Stimulated activated CD8-positive, alpha-beta memory T cell treated with anti-CD3 and anti-CD28 coated beads, Interleukin-2, amount 100 ng/mL, for 1 hour (primary cell): ENCODE measurements at places on chromosomes 5 and 9.

DNA sequence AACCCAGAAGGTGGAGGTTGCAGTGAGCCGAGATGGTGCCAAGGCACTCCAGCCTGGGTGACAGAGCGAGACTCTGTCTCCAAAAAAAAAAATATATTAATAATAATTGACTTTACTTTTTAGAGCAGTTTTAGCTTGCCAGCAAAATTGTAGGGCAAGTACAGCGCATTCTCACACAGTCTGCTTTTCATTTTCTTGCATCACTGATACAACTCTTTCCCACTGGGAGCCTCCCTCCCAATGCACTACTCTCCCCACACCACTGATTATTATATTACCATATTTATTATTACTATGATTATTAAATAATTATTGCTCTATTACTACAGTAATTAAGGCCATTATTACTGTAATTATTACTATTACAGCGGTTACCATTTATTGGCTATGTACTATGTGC is 212.8 kb downstream of the GNA14 start:
- DNase-seq = no peak

DNA sequence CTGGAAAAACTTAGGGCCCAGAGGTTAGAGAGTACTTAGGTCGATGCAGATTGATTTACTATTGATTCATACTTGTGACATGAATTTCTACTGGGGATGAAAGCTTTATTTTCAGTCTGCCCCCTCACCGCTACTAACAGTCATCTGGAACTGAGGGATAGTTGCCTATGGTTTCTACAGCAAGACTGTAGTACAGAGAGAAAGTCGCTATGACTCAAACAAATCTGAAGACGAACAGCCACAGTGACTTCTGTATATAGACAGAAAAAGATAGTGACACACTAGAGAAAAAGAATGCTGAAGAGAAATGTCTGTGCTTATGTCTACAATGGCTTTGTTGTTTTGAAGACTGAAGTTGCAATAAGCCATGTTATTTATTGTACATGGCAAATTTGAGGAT is 17.3 kb downstream of the OR13D1 start:
- no peak for DNase-seq

- no peak for DNase-seq
Measured at GRCh38 chr9:117929868-117930267, 225.7 kb downstream of the TLR4 start.

DNA sequence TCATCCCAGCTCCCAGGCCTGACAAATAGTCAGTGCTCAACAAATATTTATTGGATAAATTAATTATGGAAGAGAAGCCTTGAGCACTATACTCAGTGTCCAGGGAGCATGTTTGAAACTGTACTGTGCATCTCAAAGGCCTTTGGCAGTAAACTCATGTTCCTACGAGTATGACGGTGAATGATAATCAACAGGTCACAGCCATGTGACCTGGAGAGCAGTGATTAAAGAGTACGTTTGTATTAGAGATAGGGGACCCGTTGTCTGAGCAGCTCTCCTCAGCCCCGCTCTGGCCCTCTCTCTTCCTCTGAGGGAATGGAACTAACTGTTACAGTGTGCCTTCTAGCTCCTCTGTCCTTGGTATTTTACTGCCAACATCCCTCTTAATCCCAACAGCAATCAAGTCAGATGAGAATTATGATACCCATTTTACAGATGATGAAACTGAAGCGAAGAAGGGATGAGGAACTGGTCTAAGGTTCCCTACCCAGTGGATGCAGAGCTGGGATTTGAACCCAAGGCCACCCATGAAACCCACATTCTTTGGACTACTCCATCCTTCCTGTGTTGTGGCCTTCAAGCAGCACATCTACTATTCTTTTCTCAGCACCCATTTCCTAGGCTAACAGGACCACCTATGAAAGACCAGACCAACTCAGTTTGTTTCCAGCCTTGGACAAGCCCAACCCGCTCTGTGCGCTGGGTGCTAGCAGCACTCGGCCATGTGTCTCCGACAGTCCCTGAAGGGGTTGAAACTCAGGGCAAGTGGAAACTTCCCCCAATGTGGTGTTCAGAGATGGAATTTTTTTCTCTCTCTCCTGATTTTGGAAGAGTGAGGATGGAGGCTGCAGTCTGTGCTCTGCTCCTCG is 34.9 kb downstream of the SPRY4 start:
- no peak for DNase-seq

- DNase-seq = no peak
Measured at GRCh38 chr9:91960367-91960766, 10.3 kb upstream of the ROR2 start.

GRCh38 chr5:18465833-18466681 is 831.8 kb downstream of the TAF11L14 start:
- no peak for DNase-seq

DNA sequence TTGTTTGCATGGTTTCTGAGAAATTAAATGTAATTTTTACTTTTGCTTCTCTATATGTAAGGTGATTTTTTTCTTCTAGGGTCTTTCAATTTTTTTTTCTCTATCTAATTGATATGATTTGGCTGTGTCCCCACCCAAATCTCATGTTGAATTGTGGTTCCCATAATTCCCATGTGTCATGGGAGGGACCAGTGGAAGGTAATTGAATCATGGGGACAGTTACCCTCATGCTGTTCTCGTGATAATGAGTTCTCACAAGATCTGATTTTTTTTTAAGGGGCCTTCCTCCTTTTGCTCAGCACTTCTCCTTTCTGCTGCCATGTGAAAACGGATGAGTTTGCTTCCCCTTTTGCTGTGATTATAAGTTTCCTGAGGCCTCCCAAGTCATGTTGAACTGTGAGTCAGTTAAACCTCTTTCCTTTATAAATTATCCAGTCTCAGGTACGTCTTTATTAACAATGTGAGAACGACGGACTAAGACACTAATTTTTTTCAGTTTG is 150.8 kb downstream of the MTRR start:
- DNase-seq = no peak

DNA sequence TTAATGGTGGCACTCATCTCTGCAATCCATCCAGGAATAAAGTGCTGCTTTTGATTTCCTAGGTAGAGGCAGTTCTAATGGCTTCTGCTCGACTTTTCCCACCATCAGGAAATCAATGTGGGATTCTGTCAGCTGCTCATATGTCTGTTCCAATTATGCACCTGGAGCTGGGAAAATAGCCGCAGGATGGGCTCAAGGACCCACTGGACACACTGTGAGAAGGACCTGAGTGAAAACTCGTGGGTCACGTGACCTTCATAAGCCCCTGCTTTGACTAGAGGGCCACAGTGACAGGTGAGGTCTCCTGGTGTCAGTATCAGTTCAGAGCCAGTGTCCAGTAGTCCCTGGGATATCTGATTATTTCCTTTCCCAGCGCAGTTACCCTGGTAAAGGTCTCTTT is 17.9 kb upstream of the PTGES start:
- no peak for DNase-seq

DNA sequence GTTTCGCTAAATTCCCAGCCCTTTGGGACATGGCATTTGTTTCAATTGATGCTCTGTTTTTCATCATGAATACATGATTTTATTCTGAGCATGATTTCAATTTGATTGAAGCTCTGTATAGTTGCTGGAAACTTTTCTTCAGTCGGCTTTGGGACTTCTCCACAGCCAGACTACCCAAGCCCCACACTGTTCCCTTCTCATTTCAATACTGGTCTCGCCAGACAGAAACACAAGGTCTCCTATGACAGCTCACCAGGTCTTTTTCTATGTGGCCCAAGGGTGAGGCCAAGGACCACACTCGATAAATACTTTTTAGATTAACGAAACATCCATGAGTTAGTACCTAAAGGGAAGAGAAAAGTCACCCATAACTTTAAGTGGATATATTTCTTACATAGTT is 132.2 kb downstream of the ARL15 start:
- no peak for DNase-seq

- DNase-seq = no peak
Measured at GRCh38 chr9:16276866-16277265, 593.6 kb downstream of the BNC2 start.

GRCh38 chr9:134150557-134151214 is 13.7 kb downstream of the RNU6ATAC start:
- no peak for DNase-seq
